Natural killer cell (primary cell): ENCODE measurements at places on chromosomes 1 and 21.
A peak's percentile ranks its signal among the peaks of the same experiment; 100 is the strongest.

DNA sequence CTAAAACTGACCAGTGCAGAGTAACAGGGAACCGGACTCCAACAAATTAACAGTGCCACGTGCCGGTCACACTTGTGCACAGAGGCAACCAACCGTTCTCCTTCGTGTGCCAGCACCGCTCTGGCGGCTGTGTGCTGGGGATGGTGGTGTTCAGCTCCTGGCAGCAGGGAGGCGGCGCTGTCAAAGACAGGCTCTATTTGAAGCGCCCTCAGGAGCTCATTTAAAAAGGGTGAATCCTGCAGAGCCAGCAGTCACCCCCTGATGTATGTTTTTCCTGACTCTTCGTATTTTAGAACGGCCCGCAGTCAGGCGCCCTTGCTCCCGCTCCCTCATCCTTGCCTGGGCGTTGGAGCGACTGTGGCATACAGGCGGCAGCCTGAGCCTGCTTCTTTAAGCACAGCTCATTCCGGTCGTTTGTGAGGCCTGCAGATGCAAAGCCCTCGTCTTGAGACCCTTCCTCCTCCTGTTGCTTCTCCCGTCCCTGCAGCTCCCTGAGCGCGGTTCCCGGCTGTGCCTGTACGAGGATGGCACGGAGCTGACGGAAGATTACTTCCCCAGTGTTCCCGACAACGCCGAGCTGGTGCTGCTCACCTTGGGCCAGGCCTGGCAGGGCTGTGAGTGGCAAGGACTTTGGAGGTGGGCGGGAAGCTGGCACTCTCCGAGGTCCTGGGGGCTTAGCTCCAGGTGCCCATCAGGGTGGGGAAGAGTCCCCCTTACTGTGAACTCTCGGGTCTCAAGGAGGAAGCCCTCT is 1.1 kb downstream of the DFFB start:
- DNase-seq = peak; percentile 35

DNA sequence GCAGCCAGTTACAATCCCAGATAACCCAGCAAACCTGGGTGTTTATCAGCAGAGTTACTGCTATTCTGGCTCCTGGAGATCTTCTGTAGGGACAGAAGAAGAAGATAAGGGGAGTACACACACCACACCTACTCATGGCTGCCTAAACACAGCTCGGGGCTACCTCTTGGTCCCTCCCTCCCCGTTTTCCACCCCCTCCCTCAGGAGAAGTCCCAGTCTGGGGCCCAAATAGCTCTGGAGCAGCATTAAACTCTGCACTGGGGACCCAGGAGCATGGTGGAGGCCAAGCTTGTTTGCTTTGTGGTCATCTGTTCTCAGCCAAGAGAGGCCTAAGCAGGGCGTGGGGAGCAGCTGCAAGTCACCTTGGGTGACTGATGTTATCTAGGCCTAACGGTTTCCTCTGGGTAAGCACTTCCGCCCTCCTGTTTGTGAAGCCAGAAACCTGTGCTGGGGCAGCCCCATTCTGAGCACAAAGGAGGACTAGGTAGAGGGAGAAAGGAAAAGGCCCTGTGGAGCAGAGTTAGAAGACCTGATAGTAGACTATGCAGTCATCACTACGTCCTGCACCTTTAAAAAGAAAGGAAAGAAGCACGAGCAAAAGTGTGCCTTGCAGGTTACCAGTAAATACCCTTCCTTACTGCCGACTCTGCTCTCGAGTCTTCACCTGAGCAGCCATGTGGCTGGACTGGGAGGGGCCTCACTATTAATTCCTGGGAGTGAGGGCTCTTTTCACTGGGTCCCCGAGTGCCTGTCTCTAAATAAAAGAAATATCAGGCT is 2.0 kb upstream of the RCSD1 start:
- peak; percentile 90 for DNase-seq

DNA sequence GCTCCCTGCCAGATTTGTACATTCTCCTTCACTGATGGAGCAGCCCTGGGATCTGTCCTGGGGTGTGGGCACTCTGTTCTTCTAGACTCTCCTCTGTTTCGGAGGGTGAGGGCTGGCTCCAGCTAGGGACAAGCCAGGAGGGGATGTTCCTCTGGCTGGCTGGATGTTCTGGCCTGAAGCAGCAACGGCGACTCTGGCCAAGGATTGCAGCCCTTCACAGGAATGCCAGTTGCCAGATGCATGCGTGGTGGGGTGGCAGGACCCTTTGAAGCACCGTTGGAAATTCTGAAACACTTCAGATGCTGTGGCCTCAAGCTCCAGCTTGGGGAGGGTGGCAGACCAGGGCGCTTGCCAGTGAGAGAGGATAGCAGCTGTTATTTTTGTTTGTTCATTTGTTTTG is 210.9 kb downstream of the TRABD2B start:
- DNase-seq = no peak

DNA sequence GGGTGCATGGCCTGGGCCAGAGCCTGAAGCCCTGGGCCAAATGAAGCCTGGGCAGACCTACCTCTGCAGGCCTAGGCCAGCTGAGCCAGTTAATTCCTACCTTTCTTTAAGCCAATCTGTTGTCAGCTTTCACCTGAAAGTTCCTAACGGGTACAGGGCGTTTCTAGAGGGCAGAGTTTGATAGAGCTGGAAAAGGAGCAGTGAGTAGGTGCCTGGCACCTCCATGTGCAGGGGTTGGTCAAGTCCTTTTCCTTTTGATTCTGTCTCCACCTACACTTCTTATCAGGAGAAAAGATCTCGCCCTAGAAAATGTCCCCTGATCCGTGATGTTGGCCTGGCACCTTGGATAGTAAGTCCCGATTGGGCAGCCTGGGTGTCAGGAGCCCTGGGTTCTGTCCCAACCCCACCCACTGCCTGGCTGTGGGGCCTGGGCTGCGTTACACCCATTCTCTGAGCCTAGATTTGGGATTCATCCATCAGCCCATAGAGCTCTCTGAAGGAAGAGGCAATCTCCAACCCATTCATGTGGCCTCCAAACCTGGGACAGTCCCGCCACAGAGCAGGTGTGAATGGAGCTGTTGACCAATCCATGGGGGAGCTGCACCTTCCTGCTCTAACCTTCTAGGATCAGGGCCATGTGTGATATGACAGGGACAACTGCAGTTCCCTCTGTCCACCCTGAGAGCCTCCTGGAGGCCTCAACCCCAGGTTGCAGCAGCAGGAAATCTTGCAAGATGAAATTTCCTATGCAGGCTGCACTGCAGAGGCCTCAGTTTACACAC is 304.3 kb downstream of the MATN1 start:
- peak; percentile 1 for DNase-seq

DNA sequence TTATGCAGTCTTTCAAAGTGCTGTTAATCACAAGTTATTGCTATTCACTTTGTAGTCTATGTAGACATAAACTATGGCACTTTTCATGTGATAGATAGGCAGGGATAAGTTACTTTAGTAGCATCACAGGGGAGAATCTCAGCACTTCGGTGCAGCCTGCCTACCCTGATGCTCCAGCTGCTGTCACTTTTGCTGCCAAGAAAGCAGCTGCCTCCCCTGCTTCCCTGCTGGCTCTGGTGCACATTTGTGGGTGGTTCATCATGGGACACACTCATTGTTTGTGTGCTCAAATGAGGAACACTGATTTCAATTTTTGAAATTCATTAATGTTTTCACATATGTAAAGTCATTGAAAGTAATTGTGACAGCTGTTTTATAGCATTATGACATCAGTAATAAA is 272.6 kb downstream of the S1PR1 start:
- DNase-seq = no peak

DNA sequence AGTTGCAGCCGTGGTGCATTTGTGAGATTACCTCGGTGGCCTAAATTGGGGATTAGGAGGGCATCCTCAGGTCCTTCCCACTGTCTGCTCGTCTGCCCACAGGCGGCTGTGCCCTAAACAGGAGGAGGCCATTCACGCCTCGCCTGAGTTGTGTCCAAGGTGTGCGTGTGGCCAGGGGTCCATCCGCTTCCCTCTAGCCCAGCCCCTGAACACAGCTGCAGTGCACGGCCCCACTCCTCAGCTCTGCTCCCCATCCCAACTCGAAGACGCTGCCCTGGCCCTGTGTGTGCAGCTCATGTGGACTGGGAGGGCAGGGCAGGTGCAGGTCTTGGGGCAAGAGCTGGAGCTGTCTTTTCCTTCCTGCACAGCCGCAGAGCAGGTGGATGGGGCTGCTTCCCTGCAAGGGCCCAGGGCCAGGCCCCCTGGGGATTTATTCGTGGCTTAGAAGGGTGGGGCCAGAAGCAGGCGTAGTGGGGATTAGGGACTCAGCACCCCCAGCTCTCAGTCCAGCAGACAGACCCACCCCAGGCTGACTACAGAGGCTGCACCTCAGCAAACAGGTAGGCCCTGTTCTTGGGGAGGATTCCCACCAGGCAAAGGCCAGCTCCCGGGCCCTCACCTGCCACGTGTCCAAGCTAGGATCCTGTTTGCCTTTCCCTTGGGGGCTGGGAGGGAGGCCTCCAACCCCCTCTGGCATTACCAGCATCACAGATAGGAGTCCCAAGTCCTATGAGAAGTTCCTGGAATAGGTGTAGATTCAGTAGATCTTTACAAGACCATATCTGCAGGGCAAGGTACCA is 4.3 kb downstream of the GUK1 start:
- DNase-seq = no peak

DNA sequence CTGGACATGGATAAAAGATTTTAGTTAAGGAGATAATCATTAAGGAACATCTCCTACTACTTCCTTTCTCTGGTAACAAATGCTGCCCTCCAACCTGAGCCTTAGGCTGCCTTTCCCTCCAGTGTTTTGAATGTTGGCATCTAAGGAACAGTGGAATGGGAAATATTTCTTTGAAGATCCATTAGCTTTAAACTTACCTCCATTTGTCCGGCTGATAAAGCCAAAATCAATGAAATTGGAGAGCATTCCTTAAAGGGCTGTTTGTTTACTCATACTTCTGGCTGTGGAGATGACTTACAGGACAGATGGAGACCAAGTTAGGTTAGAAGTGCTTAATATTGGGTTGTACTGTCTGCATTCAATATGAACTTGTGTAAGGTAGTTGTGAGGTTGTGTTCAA is 439.1 kb downstream of the PLA2G4A start:
- DNase-seq = no peak

GRCh38 chr1:229117664-229118300 is 153.1 kb upstream of the RAB4A start:
- no peak for DNase-seq

DNA sequence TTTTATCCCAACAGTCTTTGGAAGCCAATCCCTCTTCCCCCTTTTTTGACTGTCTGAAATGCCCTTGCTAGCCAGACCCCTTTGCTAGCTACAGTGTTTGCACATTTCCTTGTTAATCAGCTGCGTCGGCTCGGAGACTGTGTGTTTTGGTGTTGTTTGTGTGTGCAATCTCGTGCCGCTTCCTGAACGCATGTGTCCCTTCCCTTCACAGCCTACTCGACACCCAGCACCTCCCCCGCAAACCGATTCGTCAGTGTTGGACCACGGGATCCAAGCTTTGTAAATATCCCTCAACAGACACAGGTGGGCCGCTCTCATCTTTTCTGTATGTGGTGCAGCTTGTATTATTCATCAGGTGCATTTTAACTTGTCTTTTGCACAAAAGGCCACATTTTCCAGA is 298.7 kb downstream of the TM2D1 start:
- DNase-seq = no peak

- no peak for DNase-seq
Observed at GRCh38 chr1:186518395-186518794, 57.5 kb upstream of the PDC start.

- DNase-seq = no peak
Observed at GRCh38 chr1:40983286-40983685, 3.8 kb downstream of the CTPS1 start.

DNA sequence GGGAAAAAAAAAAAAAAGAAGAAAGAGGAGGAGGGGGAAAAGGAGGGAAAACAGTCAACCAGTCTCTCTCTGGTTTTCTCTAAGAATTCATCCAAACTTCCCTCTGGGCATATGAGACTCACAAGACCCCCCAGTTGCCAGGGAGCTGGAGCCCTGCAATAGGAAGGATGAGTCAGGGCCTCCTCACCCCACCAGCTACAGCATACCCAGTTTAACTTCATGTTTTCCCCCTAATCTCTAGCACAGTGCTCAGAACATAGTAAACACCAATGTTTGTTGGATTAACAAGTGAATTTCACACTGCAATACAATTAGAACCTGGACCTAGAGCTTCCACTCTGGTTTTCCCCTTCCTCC is 7.8 kb downstream of the F11R start:
- no peak for DNase-seq

DNA sequence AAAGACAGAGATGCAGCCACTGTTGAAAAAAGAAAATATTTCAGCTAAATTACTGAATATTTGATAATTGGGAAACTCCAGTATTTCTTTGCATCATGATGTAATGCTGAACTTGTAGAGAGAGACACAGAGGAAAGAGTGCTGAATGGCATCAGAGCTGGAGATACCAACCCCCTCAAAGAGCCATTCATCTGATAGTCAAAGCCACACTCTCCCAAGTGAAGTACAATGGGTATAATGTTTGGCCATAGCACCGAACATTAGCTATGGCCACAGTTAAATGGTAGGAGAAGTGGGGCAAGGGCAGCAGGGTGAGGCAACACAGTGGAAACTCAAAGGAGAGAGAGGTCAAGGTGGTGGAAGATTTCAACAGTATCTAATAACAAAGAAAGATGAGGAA is 107.5 kb upstream of the TNFSF4 start:
- no peak for DNase-seq

GRCh38 chr1:202204065-202204464 is 10.5 kb downstream of the LGR6 start:
- no peak for DNase-seq

- DNase-seq = no peak
Observed at GRCh38 chr21:25657140-25657539, 18.1 kb downstream of the JAM2 start.

DNA sequence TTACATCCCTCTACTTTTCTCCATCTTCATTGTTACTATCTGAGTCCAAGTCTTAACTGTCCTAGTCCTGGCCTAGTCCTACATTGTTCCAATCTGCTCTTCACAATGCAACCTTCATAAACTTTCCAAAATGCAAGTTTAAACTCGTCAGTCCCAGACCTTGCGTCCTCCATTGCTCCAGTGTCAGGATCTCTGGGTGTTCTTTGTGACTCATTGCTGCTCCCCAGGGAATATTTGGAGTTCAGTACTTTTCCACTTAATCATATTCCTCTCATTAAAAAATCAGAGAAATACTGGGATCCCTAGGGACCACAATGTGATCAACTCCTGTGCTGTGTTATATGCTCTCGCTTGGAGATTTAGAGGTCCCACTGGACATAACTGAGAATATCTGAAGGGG is 18.0 kb upstream of the KPRP start:
- DNase-seq = no peak

GRCh38 chr1:228219245-228219961 is 11.6 kb downstream of the OBSCN start:
- no peak for DNase-seq

- DNase-seq = no peak
Observed at GRCh38 chr1:212060632-212061472, 25.3 kb downstream of the DTL start.

GRCh38 chr1:223352944-223353343 is 11.0 kb downstream of the SUSD4 start:
- no peak for DNase-seq

DNA sequence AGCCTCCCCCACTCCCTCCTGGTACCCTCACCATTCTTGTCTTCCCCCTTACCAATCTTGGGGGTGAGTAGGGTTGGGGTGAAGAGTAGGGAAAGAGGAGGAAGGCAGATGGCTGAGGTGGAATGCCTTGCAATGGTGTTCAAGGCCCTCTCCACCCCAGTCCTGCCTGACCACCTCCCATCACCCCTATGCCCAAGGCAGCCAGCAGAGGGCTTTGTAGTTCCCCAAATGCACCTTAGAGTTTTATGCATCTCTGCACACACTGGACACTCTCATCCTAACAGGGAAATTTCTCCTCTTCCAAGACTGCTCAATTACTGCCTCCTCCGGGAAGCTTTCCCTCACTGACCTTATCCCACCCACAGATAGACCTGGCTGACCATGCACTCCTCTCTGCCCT is 15.4 kb downstream of the KIF17 start:
- no peak for DNase-seq
